ENCODE measurements at places on chromosomes 16 and 17. TPM values are rescaled to one million over a fixed set of nuclear protein-coding genes. Genes with fewer than 3 reads are reported as not detected.

GRCh38 chr16:85978291-85978775 lies 79.4 kb downstream of the IRF8 start:
- H3K4me3 ChIP-seq: no peak overlapping the region
- no peaks in the 10 kb centered on the region for H3K36me3 ChIP-seq
- H3K27ac ChIP-seq: no peak overlapping the region
- no peaks in the 10 kb centered on the region for H3K4me1 ChIP-seq
- DNase-seq: no peak

DNA sequence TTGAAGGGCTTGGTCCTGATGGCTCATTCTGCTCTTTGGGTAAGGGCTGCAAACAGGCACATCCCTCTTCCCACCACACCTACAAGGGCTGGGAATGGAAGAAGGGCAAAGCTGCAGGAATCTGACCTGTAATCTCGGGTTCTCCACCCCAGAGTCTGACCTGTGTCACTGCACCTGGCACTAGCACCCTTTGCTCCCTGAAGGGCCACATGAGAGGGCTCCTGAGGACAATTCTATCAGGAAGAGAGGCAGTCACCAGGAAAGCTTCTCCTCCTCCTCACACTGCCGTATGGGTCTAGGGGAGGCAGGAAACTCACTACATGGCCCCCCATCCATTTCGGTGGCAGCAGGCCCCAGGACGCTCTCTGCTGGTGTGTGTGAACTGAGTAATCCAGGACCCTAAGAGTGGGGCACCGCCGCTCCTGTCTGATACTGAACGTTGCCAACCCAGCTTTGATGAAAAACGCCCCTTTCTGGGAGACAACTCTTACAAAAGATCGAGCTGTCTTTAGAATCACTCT lies 26.4 kb downstream of the TTLL6 start:
- no peaks in the 10 kb centered on the region for H3K27me3 ChIP-seq
- no peak overlapping the region for H3K4me3 ChIP-seq
- H3K27ac ChIP-seq: no peak overlapping the region
- no peaks in the 10 kb centered on the region for H3K36me3 ChIP-seq

DNA sequence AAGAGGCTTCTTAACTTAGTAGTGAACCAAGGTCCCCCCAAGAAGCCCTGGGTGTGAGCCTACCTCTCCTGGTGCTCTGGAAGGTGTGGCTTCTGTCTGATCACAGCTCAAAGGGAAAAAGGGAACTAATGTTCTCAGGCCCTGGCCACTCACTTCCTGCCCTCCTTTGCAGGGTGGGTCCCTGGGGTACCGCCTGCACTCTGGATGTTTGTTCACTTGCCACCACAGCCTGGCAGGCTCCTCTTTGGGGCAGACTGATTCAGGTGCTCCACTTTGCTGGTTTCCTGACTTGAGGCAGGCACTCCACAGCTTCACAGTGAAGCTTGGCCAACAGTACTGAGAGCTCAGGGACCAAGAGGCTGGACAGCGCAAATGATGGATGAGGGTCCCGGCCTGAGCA lies 5.9 kb upstream of the MYO15A start:
- H3K4me3 ChIP-seq: no peak overlapping the region
- DNase-seq: no peak

GRCh38 chr16:20928774-20929411 lies 28.3 kb downstream of the LYRM1 start:
- H3K27ac ChIP-seq: peak overlapping the region; percentile 55
- no peak overlapping the region for H3K4me3 ChIP-seq
- no peak for DNase-seq
- H3K4me1 ChIP-seq: no peaks in the 10 kb centered on the region

GRCh38 chr17:50685691-50686493 lies 21.8 kb downstream of the ANKRD40 start:
- H3K4me3 ChIP-seq: no peak overlapping the region
- peaks cover 30% of the 10 kb centered on the region for H3K4me1 ChIP-seq
- DNase-seq: no peak

GRCh38 chr16:10408824-10409381 lies 23.0 kb downstream of the ATF7IP2 start:
- no peak overlapping the region for H3K27ac ChIP-seq
- H3K4me1 ChIP-seq: no peaks in the 10 kb centered on the region
- no peaks in the 10 kb centered on the region for H3K27me3 ChIP-seq
- no peaks in the 10 kb centered on the region for H3K36me3 ChIP-seq

- H3K4me3 ChIP-seq: no peak overlapping the region
- H3K4me1 ChIP-seq: no peaks in the 10 kb centered on the region
Observed at GRCh38 chr16:69838489-69838888, 76.4 kb downstream of the WWP2 start.

DNA sequence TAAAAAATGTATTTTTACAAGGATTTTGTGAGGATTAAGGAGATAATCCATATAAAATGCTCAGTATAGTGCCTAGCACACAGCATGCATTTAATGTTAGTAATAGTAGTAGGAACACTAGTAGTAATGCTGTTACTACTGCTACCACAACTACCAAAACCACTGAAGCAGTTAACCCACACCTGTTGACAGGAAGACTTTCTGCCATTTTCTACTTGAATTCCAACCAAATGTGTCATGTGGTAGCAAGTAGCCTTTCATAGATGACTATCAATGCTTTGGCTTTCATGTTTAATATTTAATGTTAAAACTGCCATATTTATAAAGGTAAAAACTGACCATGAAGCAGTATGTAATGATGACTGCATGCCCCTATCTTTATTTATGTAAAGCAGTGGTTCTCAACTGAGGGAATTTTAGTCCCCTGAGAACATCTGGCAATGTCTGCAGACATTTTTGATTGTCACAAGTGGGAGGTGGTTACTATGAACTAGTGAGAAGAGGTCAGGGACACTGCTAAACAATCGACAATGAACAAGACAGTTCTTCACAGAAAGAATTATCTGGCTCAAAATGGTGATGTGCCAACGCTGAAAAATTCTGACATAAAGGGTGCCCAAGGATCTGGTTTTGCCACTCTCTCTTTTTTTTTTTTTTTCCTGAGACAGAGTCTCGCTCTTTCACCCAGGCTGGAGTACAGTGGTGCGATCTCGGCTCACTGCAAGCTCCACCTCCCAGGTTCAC lies 89.4 kb downstream of the ITFG1 start:
- no peak overlapping the region for H3K4me3 ChIP-seq
- H3K4me1 ChIP-seq: no peaks in the 10 kb centered on the region
- H3K27me3 ChIP-seq: no peaks in the 10 kb centered on the region
- H3K27ac ChIP-seq: no peak overlapping the region
- no peak for DNase-seq

DNA sequence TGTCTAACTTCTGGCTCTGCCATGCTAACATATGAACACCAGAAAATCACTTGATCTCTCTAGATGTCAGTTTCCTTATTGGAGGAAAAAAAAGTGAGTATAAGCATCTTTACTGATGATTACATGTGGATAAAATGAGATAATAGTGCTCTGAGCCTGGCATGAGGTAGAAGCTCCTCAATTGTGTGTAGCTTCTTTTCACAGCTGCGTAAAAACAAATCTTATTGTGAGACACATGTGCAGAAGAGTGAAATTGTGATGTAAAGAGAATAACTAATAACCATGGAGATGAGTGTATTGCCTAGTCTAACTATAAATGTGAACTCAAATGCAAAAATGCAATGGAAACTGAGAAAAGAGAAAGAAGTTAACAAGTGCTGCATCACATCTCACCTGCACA lies 44.7 kb downstream of the CDH11 start:
- no peak for DNase-seq
- no peaks in the 10 kb centered on the region for H3K36me3 ChIP-seq
- H3K27ac ChIP-seq: no peak overlapping the region
- H3K4me3 ChIP-seq: no peak overlapping the region

- H3K27ac ChIP-seq: peak overlapping the region; percentile 51
- no peaks in the 10 kb centered on the region for H3K36me3 ChIP-seq
- H3K4me1 ChIP-seq: no peaks in the 10 kb centered on the region
- H3K27me3 ChIP-seq: no peaks in the 10 kb centered on the region
Observed at GRCh38 chr16:55470533-55471371, 8.2 kb upstream of the MMP2 start.

DNA sequence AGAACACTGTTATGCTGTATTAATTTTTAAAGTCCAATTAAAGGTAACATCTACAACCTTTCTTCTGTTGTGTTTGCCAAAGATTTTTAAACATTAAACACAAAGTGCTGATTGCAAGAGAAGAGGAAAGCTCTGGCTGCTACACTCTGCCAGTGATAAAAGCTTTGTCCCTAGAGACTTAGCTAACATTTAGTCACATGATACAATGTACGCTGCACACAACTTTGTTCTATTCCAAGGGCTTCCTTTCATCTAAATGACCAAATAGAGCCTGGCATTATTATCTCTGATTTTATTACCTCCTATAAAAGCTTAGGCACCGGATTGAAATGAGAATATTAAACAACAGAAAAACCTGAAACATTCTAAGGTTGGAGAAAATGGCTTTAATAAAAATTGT lies 388.7 kb upstream of the PMFBP1 start:
- H3K27me3 ChIP-seq: no peaks in the 10 kb centered on the region
- no peak overlapping the region for H3K27ac ChIP-seq
- no peaks in the 10 kb centered on the region for H3K4me1 ChIP-seq
- no peak for DNase-seq
- no peaks in the 10 kb centered on the region for H3K36me3 ChIP-seq

DNA sequence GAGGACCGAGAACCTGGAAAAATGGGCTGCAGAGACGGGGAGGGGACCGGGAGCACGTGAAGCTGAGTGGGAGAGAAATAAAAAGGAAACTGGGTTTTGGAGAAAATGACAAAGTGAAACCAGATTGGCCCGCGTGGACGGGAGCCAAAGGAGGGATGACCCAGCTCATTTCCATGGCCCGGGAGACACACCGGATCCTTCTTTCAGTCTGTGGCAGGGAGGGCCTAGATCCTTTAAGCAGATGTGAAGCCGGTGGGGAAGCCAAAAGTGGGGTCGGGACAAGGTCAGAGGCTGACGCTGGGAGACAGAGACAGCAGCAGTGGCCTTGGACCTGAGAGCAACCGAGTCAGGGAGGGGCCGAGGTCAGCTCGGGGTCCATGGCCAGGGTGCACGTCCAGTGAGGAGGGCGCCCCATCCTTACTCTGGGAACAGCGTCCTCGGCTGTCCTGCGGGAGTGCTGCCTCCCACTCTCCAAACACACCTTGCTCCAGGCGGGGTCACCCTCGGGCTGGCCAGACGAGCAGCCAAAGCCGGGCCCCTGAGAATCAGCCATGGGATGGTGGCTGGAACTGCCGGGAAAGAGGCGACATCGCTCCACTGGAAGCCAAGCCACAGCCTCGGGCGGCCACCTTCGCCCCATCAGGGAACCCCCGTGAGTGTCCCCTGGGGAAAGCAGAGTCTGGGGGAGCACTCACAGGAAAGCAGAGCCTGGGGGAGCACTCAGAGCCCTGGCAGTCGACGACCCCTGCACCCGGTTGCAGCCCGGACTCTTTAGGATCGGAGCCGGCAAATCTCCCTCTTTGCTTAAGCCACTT lies 17.3 kb downstream of the CA5A start:
- H3K27me3 ChIP-seq: no peaks in the 10 kb centered on the region
- H3K4me3 ChIP-seq: no peak overlapping the region

DNA sequence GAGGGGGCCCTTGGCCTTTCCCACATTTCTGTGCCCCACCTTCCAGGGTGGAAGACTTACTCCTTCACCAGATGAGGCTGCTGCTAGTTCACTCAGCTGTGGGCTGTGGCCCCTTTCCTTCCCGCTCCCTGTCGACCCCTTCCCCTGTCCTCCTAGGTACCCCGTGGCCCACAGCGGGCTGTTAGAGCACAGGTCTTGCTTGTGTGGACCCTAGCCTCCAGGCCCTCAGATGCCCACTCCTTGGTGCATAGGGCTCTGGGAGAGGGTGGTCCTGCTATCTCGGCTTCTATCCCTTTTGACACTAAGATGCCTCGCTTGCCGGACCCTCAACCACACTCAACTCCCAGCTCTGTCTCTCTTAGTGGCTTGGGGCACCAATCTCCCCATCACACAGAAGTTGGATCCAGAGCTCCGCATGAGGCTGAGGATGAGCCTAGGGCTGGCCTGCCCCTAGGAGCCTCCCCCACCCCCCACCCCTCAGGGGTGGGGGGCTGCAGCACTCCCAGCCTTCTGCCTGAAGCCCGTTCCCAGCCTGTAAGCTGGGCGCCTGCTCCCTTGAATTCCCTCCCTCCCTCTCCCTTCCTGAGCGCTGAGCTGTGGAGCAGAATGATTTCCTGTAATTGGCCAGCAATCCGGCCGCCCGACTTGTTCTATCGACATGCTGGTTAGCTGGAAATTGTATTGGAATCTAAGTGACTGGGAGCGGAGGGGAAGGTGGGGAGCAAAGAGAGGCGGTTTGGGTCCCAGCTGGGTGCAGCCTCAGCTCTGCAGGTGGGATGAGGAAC lies 30.9 kb downstream of the DCAKD start:
- no peak overlapping the region for H3K4me3 ChIP-seq
- peaks cover 36% of the 10 kb centered on the region for H3K4me1 ChIP-seq
- peaks cover 9% of the 10 kb centered on the region for H3K36me3 ChIP-seq
- no peaks in the 10 kb centered on the region for H3K27me3 ChIP-seq

DNA sequence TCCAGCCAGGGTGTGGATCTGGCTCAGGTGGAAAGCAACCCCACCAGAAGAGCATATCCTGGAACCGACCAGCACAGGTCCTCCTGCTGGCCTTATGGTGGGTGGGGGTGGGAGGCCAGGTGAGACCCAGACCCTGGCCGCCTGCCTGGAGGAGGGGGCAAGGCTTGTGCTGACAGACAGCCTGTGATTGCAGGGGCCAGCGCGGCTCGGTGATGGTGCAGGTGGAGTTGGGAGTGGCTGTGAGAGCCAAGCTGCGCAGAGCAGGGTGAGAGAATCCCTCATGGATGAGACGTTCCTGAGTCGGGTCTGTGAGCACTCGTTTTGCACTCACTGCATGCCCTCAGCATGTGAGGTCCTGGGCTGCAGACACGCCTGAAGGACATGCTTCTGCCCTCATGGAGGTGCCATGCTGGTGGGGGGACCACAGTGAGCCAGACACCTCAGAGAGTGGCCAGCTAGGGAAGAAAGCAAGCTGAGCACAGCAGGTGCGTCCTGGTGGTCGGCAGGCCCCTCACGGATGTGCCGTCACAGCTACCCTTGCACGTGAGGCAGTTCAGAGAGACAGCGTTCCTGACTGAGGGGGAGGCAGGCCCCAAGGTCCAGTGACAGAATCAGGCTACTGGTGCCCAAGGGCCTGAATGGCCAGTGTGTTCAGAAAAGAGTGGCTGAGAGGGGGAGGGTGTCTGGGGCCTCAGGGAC lies 3.8 kb upstream of the KCNJ12 start:
- no peak for DNase-seq
- no peaks in the 10 kb centered on the region for H3K36me3 ChIP-seq
- no peak overlapping the region for H3K27ac ChIP-seq
- H3K4me1 ChIP-seq: peaks cover 25% of the 10 kb centered on the region
- no peaks in the 10 kb centered on the region for H3K27me3 ChIP-seq

HID1 gene
- total RNA-seq: 21.6 TPM

PDILT gene
- total RNA-seq: not detected

ZNF232 gene
- total RNA-seq: 5.7 TPM

SKAP1 gene
- total RNA-seq: 1.2 TPM

WNT9B gene
- not detected for total RNA-seq

HSD17B1 gene
- total RNA-seq: 0.16 TPM

MBTPS1 gene
- 69.3 TPM for total RNA-seq

TPSG1 gene
- not detected for total RNA-seq

COPZ2 gene
- 59.9 TPM for total RNA-seq

KRTAP9-8 gene
- not detected for total RNA-seq

GNG13 gene
- not detected for total RNA-seq

AGRP gene
- not detected for total RNA-seq

UBN1 gene
- 17.4 TPM for total RNA-seq
